Dorsolateral prefrontal cortex (tissue), 122 donors: ENCODE measurements at places on chromosomes 11 and 22.
A peak's percentile ranks its signal among the peaks of the same experiment; 100 is the strongest.

- no peak for DNase-seq
Measured at GRCh38 chr11:4072668-4073285, 21.8 kb upstream of the RRM1 start.

GRCh38 chr22:24090581-24090980 lies 79.5 kb downstream of the CABIN1 start:
- DNase-seq = no peak

GRCh38 chr11:121513807-121514206 lies 61.0 kb upstream of the SORL1-AS1 start:
- no peak for DNase-seq

DNA sequence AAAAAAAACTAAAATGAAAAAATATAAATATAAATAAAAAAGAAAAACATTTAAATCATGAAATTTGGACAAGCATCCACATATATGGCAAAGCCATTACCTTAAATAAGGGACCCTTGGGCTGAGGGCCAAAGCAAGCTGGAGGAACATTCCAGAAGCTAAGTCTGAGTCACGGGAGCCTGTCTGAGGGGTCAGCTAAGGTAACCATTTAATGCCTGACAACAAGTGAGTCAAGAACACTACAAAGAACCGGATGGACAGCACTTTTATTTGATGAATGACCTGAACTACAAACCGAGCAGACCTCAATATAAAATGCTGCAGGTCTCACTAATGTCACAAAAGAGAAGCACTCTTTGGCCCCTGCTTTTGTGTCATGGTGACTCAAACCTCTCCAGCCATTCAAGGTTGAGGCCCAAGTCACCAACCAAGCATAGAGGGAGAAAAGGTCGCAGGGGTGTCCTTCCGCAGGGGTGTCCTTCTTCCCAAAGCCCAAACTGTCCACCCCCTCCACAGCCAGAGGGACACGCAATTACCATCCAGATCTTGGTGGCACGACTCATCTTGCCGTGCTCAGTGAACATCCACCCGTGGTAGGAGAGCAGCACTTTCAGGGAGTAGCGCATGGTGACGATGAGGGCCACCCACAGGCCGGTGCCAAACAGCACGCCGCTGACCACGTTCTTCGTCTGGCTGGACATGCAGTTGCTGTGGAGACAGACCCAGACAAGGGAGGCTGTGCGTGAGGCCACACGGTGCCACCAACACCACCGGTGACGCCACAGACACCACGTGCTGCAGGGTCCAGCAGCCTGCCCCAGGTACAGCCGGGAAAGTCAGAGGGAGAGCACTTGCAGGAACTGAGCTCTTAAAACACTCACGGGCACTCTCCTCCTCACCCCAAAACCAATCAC lies 34.5 kb downstream of the CPT1A start:
- DNase-seq = no peak

- no peak for DNase-seq
Measured at GRCh38 chr11:34667810-34668582, 47.1 kb downstream of the EHF start.

- no peak for DNase-seq
Measured at GRCh38 chr22:44919691-44920090, 90.1 kb downstream of the PHF21B start.

GRCh38 chr11:25838918-25839625 lies 492.9 kb upstream of the ANO3 start:
- no peak for DNase-seq

GRCh38 chr11:112166562-112166961 lies 610 bp upstream of the TEX12 start:
- no peak for DNase-seq

GRCh38 chr11:76339221-76339620 lies 41.7 kb downstream of the THAP12 start:
- DNase-seq = no peak

DNA sequence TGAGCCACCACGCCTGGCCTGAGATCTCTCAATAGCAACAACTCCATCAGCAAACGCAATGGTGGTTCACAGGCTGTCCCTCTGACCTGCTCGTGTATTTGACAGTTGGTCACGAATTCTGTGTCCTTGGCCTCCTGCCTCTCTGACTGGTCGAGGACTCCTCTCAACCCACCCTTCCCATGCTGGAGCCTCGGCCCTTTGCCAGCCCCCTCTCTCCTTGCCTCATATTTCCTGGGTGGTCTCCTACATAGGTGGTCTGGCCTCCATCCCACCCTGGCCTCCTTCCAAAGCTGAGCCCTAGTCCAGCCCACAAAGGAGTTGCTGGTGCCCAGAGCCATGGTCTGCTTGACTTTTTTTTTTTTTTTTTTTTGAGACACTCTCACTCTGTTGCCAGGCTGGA lies 11.4 kb upstream of the A4GALT start:
- DNase-seq = no peak

GRCh38 chr11:119025978-119026766 lies 4.5 kb downstream of the SLC37A4 start:
- DNase-seq = no peak

GRCh38 chr22:22886546-22886945 lies 1.1 kb upstream of the IGLL5 start:
- DNase-seq = no peak

DNA sequence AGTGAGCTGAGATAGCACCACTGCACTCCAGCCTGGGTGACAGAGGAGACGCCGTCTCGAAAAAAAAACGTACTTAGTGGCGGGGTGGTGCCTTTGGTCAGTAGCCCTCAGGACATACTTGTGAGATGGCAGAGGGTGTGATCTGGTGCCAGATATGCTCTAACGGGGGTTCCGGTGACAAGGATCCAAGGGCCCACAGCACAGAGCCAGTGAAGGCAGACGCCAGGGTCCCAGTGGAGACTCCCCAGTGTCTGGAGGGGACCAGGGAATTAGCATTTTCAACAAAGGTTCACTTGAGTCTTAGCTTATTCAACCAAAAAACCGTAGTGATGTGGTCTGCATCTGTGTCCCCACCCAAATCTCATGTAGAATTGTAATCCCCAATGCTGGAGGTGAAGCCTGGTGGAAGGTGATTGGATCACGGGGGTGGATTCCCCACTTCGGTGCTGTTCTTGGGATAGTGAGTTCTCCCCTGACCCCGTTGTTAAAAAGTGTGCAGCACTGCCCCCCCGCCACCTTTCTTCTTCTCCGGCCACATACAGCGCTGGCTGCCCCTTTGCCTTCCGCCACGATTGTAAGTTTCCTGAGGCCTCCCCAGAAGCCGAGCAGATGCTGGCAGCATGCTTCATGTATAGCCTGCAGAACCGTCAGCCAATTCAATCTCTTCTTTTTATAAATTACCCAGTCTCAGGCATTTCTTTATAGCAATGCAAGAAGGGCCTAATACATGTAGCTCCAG lies 26.6 kb upstream of the OSBPL5 start:
- no peak for DNase-seq

GRCh38 chr11:8068605-8069221 lies 12.3 kb upstream of the TUB start:
- no peak for DNase-seq

DNA sequence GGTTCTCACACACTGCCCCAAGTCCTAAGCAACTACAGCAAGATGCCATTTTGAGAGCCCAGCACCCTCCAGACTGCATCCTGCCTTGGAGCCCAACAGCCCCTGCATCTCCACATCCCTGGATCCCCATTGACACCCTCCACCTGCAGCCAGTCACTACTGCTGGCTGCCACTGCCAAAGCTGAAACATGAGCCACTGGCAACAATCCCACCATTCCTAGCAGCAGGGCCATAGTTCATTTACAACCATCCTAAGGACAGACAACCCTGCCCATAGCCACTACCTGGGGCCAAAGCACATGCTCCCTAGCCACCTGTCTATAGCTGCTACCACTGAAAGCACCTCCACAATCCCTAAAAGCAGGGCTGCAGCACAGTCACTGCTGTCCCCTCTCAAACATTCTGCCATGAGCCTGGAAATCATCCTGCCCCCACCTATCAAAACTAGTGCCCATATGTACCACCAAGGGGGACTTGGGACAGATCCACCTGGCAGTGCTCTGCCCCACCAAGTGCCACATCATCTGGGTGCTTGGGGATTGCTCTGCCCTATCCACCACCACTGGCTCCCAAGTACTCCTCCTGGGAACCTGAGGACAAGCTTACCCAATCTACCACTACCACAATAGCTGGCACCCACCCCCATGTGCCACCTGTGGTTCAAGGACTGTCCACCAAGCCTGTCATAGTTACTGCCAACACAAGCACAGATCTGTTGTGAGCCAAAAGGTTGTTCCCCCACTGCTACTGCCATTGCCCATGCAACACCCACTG lies 138.8 kb upstream of the SOX6 start:
- no peak for DNase-seq

GRCh38 chr11:68259122-68259959 lies 12.4 kb downstream of the C11orf24 start:
- DNase-seq = no peak

GRCh38 chr11:120643284-120643683 lies 131.7 kb downstream of the GRIK4 start:
- no peak for DNase-seq

GRCh38 chr22:19902245-19902715 lies 39.3 kb upstream of the COMT start:
- DNase-seq = no peak

GRCh38 chr22:40648386-40648785 lies 11.9 kb upstream of the MRTFA start:
- DNase-seq = no peak

- no peak for DNase-seq
Measured at GRCh38 chr11:94447149-94447548, 45.9 kb upstream of the GPR83 start.

DNA sequence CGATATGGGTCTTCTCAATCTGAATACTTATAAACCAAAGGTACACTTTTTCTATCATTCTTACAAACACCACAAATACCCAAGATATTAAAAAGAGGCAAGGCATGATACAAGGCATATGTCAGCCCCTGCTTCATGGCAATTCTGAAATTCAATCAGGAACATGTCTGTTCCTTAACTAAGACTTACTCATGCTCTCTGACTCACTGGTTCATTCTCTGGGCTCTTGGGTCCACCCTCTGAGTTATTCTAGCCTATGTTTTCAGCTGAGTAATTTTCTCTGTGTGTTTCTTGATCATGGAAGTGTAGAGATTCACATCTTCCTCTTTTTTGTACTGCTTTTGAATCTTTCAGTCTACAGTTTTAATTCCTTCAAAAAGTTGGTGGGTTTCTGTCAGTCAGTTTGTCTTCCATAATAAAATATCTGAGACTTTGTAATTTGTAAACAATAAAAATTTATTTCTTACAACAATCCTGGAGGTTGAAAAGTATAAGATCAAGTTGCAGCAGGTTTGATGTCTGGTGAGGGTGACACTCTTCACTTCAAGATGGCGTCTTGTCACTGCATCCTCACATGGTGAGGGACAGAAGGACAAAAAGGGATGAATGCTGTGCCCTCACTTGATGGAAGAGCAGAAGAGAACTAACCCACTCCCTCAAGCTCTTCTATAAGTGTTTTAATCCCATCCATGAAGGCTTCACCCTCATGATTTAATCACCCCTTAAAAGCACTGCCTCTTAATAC lies 211.7 kb downstream of the FAM76B start:
- no peak for DNase-seq

DNA sequence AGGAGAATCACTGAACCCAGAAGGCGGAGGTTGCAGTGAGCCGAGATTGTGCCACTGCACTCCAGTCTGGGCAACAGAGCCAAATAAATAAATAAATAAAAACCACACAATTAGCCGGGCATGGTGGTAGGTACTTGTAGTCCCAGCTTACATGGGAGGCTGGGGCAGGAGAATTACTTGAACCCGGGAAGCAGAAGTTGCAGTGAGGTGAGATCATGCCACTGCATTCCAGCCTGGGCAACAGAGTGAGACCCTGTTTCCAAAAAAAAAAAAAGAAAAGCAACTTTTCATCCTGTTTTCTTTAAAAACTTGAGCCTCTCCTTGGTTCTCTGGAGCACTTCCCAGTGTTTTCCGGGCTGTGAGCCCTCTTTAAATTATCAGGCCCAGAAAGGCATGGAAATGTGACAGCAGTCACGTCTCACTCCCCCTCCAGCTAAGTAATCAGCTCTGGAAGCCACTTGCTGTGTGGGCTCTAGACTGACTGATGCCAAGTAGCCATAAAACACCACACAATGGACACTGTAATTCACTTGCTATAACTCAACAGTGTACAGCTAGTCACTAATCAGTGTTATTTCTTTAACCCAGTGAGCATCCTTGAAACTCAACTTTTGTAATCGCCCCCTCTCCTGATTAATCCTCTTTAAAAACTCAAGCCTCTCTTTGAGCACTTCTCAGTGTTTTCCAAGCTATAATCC lies 13.0 kb upstream of the MCHR1 start:
- DNase-seq = peak; percentile 41

DNA sequence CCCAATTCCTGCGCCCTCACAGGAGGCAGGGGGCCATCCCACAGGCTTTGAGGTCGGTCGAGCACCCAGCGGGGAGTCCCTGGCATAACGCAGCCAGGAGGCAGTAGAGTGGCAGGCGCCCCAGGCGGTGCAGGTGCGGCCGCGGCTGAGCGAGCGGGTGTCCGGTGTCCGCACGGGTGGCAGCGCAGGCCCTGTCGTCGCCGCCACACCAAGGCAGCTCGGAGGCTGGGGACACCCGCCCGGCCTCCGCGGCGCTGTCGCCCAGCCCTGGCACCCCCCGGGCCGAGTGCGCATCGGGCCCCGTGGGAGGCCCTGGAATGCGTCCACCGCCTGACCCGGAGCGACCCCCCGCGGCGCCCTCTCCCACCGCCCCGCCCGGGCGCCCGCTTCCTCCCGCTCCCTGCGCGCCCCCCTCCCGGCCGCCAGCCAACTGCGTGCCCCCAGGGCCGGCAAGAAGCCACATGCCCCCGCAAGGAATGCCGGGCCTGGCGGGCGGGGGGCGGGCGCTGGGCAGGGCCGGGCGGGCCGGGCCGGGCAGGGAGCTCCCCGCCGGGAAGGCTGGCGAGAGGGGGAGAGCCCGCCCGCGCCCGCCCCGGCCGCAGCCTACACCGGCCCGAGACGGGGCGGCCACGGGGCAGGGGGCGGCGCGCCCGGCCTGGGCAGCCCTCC lies 33.9 kb downstream of the PRDM11 start:
- no peak for DNase-seq

- DNase-seq = no peak
Measured at GRCh38 chr11:83115026-83115425, 41.9 kb upstream of the PCF11 start.

GRCh38 chr11:66454247-66454646 lies 12.5 kb upstream of the PELI3 start:
- no peak for DNase-seq

DNA sequence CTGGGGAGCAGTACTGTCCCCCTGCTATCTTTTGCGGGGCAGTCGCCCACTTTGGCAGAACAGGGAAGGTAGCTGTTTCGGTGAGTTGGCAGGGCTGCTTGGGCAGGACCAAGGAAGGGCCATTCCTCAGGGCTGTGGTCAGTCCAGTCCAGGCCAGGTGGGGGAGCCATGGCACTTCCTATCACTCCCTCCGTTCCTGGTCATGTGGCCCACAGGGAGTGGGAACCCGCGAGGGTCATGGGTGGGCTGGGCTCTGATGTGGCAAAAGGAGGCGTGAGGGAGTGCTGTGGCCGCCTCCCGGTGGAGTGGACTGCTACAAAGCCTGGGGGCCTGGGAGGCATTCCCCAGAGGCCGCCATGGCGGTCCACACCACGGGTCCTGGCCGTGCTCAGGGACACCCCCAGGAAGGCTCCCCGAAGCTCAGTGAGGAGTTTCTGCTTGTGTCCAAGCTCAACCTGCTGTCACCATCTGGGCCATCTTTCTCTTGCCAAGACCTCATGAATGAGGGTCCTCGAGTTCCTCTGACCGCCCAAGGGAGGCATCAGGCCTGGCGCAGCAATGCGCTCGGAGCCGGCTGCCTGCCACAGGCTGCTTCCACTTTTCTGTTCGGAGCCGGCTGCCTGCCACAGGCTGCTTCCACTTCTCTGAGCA lies 11.9 kb downstream of the CHID1 start:
- no peak for DNase-seq

GRCh38 chr22:30574997-30575671 lies 669 bp upstream of the GAL3ST1 start:
- DNase-seq = peak; percentile 70
